ENCODE measurements at places on chromosomes 1 and 21. TPM values are rescaled to one million over a fixed set of nuclear protein-coding genes. Genes with fewer than 3 reads are reported as not detected.

DNA sequence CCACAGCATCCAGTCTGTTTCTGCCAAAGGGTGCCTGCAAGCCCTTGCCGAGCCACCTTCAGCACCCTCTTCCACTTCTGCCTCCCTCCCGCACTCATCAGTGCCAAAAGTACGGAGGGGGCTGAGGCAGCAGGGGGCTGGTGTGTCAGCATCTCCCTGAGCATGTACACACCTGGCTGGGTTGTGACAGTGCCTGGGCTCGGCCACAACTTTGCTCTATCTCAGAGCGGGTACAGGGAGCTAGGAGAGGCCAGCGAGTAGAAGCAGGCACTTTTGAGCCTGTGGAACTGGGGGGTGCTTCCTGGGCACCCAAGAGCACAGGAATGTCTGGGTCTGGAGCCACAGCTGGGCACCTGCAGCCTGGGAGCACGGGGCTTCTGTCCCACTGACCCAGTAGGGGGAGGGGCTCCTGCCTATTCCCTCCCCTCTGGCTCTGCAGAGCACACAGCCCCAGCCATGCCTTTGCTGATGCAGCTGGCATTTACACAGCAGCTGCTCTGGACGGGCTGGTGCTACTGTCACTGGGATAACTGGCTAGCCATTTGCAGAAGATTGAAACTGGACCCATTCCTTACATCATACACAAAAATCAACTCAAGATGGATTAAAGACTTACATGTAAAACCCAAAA is 319.8 kb upstream of the RRP15 start:
- H3K4me3 ChIP-seq: no peak overlapping the region
- no peak for DNase-seq
- no peaks in the 10 kb centered on the region for H3K4me1 ChIP-seq
- H3K27me3 ChIP-seq: no peaks in the 10 kb centered on the region
- H3K36me3 ChIP-seq: no peaks in the 10 kb centered on the region

DNA sequence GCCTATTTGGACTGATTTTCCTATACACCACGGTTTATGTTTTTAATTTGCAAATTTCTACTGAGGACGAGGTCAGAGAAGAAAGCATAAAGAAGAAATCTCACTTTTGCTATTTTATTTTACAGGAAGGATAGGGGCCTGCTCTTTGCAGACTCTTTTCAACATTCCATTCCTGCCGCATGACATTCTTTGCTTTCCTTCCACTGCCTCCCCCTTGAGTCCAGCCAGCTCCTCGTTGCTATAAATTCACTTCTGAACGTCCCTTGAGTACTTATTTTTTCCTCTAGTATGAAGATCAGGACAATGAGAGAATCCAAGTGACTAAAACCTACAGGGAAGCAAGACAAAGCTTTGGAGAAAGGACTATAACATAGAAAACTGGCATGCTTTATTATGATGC is 53.4 kb upstream of the PTGFR start:
- no peak overlapping the region for H3K27ac ChIP-seq
- no peaks in the 10 kb centered on the region for H3K4me1 ChIP-seq
- DNase-seq: no peak
- H3K4me3 ChIP-seq: no peak overlapping the region
- H3K27me3 ChIP-seq: peaks cover 8% of the 10 kb centered on the region
- no peaks in the 10 kb centered on the region for H3K36me3 ChIP-seq

GRCh38 chr1:59994302-59995198 is 68.0 kb upstream of the CYP2J2 start:
- peaks cover 14% of the 10 kb centered on the region for H3K27me3 ChIP-seq
- no peak overlapping the region for H3K27ac ChIP-seq
- H3K36me3 ChIP-seq: no peaks in the 10 kb centered on the region
- H3K4me3 ChIP-seq: no peak overlapping the region
- no peaks in the 10 kb centered on the region for H3K4me1 ChIP-seq

The UBIAD1 gene
- 34.3 TPM for total RNA-seq

The C4BPB gene
- total RNA-seq: 1.6 TPM

The LCA5L gene
- total RNA-seq: 0.77 TPM

The E2F2 gene
- 0.10 TPM for total RNA-seq

DNA sequence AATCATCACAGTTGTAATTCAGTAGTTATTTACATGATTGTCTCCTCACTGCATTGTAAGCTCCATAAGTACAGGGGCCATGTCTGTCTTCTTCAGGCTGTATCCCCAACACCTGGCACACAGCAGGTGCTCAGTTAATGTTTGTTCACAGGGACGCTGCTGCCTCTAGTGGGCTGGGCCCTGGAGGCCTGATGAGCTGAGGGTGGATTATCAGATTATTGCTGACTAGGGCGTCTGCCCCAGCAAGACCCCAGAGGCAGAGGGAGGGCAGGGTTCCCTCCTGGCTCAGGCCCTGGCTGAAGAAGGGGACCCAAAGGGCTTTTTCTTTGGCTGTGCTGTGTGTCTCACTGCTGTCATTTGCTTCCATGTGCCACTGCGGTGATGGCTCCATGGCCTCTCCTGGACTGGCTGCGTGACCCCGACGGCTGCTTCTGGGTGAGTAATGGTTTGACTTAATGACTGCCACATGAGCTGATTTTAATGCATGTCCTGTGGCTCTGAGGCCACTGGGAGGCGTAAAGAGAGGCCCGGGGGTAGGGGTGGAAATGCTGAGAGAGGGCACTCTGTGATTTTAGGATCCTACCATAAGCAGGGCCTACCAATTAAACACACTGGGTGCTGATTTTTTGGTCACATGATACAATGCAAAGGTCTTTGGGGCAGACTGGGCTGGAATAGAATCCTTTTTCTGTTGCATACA is 20.8 kb upstream of the EPB41 start:
- no peaks in the 10 kb centered on the region for H3K27me3 ChIP-seq
- H3K4me1 ChIP-seq: peaks cover 29% of the 10 kb centered on the region
- no peak for DNase-seq
- no peak overlapping the region for H3K27ac ChIP-seq

The HEYL gene
- total RNA-seq: 0.11 TPM

The SH2D2A gene
- total RNA-seq: 24.7 TPM

The RNU1-3 gene
- total RNA-seq: 3,449 TPM
